Stimulated activated CD4-positive, alpha-beta T cell treated with anti-CD3 and anti-CD28 coated beads, Interleukin-2, amount 100 ng/mL, for 48 hours (primary cell): ENCODE measurements at places on chromosomes 6 and 20.

- DNase-seq, result no peak
These were observed 36.9 kb downstream of the CDK19 start for GRCh38 chr6:110778333-110778732.

DNA sequence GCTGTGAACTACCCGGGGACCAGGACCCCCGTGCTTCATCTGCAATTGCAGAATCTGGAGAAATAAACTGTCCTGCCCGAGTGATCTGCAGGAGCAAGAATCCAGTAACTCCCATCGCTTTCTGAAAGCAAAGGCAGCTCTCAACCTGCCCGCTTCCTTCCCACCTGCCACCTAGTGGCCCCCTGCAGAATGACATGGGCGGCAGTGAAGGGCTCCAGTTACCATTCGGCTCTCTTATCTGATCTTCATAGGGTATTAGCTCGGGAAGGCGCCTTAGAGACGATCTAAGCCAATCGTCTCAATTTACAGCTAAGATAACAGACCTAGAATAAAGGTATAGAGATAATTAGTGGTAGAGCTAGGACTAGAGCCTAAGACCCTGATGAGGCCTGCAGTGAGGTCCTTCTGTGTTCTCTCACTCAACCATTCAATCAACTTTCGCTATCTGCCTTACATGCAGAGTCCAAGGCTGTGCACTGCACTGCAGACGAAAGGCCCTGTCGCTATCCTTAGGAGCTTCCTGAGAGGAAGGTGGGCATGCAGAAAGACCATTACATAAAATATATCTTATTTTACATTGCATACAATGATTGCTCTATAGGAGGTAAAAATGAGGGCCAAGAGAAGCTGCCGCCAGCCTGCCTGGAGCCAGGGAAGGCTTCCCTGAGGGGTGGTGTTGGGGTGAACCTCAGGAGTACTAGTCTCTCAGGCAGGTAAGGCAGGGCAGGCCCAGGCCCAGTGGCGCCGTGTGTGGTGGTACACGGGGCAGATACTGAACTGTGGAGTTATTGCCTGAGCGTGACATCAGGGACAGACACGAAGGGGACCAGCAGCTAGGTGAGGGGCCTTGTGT lies 7.1 kb upstream of the PSMG4 start:
- DNase-seq, result peak; percentile 78

GRCh38 chr20:57199656-57200405 lies 66.6 kb downstream of the BMP7 start:
- DNase-seq, result no peak

DNA sequence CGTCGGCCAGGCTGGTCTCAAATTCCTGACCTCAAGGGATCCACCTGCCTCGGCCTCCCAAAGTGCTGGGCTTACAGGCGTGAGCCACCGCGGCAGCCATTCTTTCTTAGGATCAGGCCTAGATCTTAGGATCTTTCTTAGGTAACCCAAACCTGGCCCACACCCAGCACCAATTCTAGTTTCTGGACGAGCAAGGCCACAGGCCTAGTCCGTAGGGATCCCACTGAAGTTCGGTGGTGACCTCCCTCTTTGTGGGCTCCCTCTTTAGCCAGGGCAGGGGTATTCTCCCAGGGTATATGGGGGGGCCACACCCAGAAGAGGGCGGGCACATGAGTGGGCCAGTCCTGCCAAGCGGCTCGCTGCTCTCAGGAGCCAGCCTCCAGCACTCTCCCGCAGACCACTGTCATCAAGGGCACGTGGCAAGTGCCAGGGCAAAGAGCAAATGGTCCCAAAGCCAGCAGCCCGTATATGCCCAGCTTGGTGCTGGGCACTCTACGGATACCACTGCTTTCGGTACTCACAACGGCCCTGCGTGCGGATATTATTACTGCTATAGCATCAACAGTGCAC lies 6.5 kb downstream of the PXDC1 start:
- DNase-seq, result no peak

GRCh38 chr6:156508923-156509322 lies 268.3 kb upstream of the ARID1B start:
- DNase-seq, result no peak

GRCh38 chr20:37977338-37977737 lies 55.9 kb downstream of the TTI1 start:
- no peak for DNase-seq

GRCh38 chr20:15700147-15700765 lies 873.0 kb downstream of the KIF16B start:
- DNase-seq, result no peak

GRCh38 chr6:10659699-10660348 lies 34.6 kb downstream of the C6orf52 start:
- DNase-seq, result no peak
